ENCODE measurements at places on chromosomes 2 and 18.
A peak's percentile ranks its signal among the peaks of the same experiment; 100 is the strongest.

DNA sequence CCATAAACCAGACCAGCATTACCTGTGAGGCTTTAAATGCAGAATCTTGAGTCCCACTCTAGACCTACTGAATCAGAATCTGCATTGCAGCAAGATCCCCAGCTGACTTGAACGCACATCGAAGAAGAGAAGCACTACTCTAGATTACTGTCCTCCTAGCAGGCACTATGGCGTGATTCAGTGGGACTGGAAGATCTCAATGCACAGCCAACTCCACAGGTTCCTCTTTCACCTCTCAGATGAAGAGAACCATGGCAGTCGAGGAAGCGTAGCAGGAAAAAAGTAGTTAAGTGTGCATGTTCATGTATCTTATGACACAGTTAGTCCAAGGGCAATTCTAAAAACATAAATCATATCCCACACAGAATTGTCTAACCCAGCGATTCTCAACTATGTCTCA is 97.4 kb downstream of the STK39 start:
- ATAC-seq = peak; percentile 28

- ATAC-seq = no peak
Observed at GRCh38 chr2:188524519-188525113, 232.9 kb downstream of the GULP1 start.

- no peak for ATAC-seq
Observed at GRCh38 chr2:70960833-70961647, 17.4 kb upstream of the ANKRD53 start.

GRCh38 chr2:173436088-173436487 is 81.4 kb downstream of the CDCA7 start:
- no peak for ATAC-seq
